MV-4-11 (cell line): ENCODE measurements at places on chromosomes 12 and 14.

- peak; percentile 55 for DNase-seq
These were observed 2.4 kb upstream of the RNASE7 start for GRCh38 chr14:21039585-21040369.

DNA sequence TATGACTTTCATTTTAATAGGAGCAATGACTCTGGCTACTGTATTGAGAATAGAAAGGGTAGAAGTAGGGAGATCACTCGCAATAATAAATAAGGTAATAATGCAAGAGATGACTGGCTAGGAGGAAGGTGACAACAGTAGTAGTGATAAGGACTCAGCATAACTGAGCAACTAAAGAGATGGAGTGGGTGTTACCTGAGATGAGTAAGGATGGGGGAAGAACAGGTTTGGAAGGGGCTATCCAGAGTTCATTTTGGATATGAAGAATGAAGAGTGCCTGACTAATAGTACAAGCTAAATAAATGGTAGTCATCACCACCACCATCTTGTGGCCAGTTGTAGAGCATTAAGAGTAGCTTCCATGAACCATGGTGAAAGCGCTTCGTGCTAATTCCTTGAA is 101.1 kb downstream of the RPS6KA5 start:
- no peak for DNase-seq

GRCh38 chr12:110050927-110051326 is 2.6 kb upstream of the C12orf76 start:
- peak; percentile 10 for DNase-seq

DNA sequence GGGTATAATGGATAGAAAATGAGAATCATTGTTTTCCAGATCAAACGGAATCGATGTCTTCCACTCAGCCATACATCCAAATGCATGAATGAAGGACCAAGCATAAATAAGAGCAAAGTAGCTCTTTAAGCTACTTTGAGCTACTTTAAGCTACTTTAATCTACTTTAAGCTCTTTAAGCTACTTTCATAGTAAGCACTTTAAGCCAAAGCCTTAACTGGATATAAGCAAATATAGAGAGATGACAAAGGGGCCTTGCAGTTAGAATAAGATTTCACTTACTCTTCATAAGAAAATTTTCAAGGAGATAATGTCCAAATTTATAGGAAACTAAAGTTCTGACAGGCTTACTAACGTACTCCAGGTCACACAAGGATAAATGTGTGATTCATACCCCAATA is 355.6 kb upstream of the KITLG start:
- DNase-seq, result no peak

GRCh38 chr14:102418169-102418852 is 55.6 kb downstream of the TECPR2 start:
- no peak for DNase-seq

GRCh38 chr12:60308366-60308991 is 712.6 kb downstream of the SLC16A7 start:
- DNase-seq, result no peak

GRCh38 chr14:64628940-64629408 is 75.2 kb upstream of the PLEKHG3 start:
- DNase-seq, result peak; percentile 26

DNA sequence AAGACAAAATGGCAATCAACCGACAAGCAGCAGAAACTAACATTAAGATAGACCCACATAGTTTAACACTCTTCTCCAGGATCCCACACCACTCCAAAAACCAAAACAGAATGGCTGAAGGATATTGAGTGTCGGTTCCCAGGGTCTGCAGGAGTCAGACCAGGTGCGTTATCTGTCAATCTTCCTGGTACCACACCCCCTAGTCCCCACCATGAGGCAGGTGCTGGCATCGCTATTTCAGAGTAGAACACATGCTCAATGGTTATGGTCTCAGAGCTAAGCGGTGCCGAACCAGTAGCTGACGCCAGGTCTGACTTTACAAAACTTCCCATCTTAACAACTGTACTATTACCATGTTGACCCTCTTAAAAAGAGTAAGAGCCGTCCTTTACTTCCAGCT is 10.2 kb downstream of the STX2 start:
- no peak for DNase-seq

DNA sequence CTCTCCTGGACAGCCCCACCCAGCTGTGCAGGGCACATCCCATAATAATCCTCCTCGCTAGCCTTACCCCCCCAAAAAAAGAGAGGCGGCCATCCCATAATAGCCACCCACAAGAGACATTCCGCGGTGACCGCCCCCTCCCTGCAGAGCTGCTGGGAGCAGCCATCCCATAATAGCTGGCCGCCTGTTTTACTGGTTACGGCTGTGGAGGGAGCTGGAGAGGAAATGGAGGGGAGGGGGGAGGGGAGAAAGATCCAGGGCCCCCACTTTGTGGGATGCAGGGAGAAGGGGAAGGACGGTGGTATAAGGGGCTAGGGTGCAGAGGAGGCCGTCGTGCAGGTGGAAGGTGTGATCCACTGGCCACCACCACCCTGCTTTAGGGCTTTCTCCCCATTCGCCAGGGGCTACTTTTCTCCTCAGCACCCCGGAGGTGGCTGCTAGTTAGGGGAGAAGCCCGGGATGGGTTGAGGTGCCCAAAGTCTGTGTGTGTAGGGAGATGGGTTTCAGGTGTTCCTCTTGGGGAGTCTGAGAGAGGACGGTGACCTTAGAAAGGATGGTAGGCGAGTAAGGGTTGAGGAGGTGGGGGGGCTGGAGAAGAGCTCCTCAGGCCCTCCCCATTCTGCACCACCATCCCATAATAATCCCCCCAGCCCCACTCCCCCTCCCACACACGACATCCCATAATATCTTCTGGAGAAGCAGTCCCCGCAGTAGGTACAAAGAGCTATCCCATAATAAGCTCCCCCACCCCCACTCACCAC is 6.0 kb upstream of the CHD4 start:
- DNase-seq, result peak; percentile 93

- peak; percentile 21 for DNase-seq
These were observed 58.7 kb downstream of the TUNAR start for GRCh38 chr14:95935228-95935822.

DNA sequence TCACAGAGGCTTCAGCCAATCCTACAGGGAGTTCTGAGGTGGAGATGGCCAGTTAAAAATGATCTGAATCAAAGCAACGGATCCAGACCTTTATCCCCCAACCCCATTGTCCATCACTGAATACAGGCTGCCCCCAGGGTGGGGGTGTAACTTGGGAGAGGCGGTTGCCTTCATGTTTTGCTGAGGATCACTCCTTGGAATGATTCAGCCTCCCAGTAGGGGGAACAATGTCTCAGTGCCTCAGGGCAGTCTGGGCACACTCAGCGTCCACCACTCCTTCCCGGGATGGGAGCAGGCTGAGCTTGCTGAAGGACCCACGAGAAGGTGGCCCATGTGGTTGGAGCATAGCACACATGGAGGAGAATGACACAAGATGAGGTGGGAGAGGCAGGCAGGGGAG is 60.2 kb downstream of the RFX4 start:
- no peak for DNase-seq

DNA sequence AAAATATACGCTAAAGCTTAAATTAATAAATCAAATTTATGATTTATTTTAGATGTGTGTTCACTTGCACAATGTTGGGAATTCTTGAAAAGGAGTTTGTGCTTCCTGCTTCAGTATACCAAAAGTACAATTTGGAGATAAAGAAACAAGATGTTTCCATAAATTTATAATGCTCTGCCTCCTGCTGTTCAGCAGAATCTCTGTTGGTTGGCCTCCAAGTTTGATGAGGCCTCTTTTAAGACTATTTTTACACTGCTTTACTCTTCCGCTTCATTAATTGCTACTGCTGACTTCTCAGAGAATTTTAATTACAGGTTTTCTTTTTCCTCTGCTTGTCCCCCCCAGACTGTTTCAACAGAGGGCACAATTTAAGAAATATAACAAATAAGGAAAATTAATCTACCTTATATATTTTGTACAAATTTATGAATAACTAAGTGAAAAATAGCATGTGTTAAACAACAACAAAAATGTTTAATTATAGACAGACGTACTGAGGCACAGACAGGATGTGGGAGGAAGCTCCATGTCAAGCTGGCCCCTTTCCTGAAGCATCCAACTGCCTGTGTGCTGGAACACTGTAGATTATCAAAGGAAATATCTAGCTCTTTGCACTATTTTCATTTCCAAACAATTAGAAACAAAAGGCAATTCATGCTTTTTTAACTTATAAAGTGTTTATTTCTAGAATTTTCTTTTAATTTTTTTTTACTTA is 83.9 kb downstream of the PIK3C2G start:
- no peak for DNase-seq

- no peak for DNase-seq
These were observed 199.5 kb downstream of the NUAK1 start for GRCh38 chr12:105939181-105939721.

DNA sequence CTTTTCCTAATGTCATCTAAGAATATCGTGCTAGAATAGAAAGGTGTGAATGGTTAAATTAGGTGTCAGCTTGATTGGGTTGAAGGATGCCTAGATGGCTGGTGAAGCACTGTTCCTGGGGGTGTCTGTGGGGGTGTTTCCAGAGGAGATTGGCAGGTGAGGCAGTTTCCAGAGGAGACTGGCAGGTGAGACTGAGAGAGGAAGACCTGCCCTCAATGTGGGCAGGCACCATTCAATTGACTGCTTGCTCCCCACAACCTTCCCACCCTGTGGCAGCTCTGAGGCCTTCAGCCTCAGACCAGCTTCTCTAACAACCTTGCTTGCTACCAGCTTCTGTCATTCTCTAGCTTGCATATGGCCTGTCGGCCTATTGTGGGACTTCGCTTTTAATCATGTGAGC is 9.2 kb downstream of the RNASE9 start:
- DNase-seq, result no peak

GRCh38 chr12:66497008-66497897 is 181.6 kb downstream of the GRIP1 start:
- no peak for DNase-seq

DNA sequence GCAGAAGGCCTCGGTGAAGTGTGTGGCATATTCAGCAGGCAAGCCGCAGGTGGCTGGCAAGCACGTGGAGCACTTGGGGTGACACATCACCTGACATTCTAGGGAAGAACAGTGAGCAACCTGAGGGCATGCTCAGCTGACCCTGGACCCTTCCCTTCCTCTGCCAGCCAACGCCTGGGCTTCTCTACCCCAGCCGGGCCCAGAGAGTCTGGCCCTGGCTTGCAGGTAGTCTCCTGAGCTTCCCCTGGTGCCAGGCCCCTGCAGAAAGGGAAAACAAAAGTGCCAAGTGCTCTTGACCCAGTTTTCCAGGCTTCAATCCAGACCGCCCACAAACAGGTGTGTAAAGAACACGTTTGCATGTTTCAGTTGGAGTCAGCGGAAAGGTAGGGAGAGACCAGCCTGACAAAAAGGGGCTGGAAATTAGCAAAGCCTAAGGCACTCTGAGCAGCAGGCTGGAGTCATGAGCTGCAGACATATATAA is 45.7 kb downstream of the PRKAB1 start:
- DNase-seq, result no peak

GRCh38 chr14:24695265-24696241 is 61.6 kb upstream of the GZMB start:
- peak; percentile 97 for DNase-seq

- no peak for DNase-seq
These were observed 1472.5 kb upstream of the SEL1L start for GRCh38 chr14:83006121-83006670.

DNA sequence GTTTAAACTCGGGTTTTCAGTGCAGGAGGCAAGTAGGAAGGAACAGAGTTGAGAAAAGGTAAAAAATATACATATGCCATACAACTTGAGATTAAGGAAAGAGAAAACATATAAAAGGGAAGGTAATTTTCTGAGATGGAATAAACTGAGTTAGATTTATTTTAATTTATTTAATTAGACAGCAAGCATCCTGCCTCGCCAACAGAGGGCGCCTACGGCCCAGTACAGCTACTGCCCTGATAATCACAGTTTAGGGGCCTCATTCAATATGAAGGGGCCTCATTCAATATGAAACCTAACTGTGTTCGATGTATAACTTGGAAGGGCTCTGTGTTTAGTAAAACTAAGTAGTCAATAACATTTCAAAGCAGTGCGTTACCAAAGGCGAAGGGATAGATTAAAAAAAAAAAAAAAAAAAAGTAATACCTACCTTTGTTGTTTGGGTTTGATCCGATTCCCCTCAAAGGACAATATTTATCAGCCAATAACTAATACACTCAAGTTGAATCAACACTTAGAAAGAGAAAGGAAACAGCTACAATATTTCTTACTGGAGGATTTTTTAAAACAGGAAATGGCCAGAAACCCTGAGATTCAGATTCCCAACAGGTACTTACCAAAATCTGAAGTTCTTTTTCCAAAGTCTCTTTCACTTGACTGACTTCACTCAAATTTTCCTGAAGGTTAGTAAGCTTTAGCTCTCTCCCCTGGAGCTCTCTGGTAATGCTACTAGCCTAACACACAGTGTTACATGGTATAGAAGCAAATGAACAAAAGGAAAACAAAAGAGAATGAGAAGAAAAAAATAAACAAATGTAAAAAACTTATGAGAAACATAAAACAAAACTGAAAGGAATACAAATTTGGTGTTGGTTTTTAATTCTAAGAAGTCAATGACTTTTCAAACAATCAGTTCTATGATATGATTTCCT is 70.0 kb upstream of the VPS33A start:
- peak; percentile 8 for DNase-seq

DNA sequence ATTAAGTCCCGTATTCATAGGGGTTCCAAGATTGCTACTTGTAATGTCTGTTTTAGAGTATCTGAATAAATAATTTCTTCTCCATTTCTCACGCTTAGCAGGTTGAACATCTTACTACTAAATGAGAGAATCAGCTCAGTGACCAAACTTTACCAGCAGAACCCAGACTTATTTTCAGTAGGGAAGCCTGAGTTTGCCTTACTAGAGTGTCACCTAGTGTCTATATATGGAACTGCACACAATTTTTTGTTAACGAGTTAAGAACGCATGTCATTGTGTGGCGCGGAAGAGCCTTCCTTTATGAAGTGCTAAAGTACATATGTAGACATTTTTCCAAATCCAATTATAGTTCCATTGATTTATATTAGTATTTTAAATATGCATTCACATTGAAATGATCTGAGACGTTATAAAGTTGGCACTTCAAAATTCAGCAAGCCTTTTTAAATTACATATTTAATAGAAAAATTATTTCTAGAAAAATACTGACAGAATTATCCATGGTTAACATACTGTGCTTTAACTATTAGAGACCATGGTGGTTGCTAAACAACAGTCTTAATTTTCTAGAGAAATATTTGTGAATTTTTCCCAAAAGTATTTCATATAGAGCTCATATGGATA is 88.3 kb downstream of the RPS29 start:
- DNase-seq, result peak; percentile 65

DNA sequence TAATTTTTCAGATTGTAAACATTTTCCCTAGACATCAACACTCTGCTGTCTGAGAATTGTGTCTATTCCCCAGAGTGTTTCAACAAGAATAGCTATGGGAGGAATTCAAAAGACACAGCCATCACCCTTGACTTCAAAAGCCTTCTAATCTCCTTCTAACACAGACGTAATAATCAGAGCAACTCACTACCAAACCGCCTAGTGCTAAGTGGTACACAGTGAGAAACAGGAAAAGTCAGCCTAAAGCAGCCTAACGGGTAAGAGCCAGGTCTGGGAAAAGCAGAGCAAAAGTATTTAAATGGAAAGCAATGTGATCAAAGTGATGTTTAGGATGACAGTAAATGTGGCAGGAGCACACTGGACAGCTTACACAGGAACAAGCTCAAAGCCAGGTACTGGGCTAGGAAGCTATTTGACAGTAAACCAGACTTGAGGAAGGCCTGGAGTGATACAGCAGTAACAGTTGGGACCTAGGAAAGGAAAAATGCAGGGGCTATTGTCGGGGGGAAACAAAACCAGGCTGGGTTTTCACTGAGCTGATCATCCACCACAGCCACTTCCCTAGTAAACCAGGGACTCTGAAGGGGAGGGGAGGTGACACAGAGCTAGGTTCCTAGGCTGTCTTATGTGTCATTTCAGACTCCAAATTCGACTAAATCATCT is 29.4 kb downstream of the CORO1C start:
- DNase-seq, result peak; percentile 22

- DNase-seq, result no peak
These were observed 107.6 kb downstream of the RFLNA start for GRCh38 chr12:124402248-124403066.
